ENCODE measurements at places on chromosomes 5 and 9.

DNA sequence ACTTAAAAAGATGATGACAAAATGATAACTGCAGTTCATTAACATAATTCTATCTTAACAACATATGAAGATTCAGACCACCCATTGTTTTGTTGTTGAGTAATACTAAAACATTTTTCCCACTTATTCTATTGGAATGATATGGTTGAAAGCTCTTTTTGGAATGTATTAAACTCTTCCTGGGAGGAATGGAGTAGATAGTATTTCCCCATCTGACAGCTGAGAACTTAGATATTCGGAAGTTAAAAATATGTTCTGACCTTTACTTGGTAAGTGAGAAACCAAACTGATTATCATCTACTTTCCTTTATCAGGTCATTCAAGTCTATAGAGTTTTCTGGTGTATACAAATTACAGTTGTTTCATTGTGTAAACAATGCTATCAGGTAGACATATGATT, 452.9 kb downstream of the CSNK1G3 start:
- no peak for DNase-seq

GRCh38 chr5:114018186-114018585, 343.7 kb upstream of the KCNN2 start:
- DNase-seq, result no peak

DNA sequence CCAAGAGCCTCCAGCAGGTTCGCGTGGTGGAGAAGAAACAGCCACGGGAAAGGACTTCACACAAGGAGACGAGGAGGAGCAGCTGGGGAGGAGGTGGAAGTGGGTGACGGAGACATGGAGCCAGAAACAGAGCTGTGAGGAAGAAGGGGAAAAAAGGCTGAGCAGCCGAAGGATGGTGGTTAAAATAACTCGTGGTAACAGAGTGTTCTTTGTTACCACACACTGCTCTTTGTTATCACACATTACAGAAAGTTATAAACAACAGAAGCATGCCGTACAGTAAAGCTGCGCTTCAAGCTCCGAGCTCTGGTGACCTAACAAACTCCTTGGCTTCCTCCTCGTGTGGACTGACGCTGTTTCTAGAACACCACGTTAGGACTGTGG, 215.4 kb downstream of the GLIS3 start:
- no peak for DNase-seq

- DNase-seq, result no peak
These were observed 46.6 kb upstream of the GNPDA1 start for GRCh38 chr5:142059304-142059940.

DNA sequence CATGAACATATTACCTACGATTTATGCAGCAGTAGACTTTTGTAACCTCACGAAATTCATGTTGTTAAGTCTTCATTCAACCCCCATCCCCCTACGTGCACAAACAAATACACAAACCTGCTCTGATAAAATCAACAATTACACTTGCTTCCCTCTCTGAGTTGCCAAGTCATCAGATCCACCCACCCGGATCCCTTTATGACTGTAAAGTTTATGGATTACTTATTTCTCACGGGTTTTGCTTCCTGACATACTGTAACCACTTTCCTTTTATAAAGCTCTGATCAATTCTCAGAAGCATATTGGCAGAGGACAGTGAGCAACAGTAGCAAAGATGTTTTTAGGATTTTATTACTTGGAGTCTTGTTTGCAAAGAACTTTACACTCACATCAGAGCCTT, 70.5 kb downstream of the MLLT3 start:
- no peak for DNase-seq

DNA sequence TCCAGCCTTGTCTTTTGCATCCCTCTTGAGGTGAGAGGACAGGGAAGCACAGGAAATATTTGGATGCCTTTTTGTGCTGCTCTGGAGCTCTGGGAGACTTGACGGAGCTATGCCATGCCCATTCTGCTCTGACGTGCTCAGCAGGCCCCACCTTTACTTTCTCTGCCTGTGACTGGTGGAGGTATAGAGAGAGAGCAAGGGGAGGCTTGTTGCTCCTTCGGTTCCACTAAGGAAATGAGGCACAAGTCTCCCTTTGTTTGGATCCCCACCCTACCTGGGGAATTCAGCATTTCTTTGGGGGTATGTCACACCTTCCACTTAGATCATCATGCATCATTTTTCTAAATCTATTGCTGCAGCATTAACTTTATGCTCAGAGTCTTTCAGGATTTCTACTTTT, 121.8 kb upstream of the CNTLN start:
- no peak for DNase-seq

DNA sequence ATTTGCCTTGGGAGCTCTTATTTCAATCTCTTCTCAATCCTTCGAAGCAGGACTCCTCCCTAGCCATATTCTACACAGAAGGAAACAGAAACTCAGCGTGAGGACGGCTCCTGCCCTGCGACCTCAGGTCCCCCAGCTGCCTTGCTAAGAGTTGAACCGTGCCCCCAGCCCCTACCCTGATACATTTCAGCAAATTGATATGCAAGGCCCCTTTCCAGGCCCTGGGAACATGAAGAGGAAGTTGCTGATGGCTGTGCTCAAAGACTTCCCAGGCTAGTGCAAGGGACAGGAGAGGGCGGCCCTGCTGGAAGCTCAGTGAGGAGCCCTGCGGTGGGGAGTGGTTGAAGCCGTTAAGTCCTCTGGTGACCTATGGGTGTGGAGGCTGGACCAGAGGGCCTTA, 41.5 kb downstream of the BOD1 start:
- no peak for DNase-seq

- no peak for DNase-seq
These were observed 57.7 kb downstream of the LMX1B start for GRCh38 chr9:126671381-126671831.

GRCh38 chr9:73869264-73869663, 627.9 kb upstream of the RORB start:
- DNase-seq, result peak; percentile 0

- no peak for DNase-seq
These were observed 184.4 kb downstream of the ISL1 start for GRCh38 chr5:51567636-51568035.

GRCh38 chr5:132471151-132471907, 19.2 kb downstream of the IRF1 start:
- no peak for DNase-seq

DNA sequence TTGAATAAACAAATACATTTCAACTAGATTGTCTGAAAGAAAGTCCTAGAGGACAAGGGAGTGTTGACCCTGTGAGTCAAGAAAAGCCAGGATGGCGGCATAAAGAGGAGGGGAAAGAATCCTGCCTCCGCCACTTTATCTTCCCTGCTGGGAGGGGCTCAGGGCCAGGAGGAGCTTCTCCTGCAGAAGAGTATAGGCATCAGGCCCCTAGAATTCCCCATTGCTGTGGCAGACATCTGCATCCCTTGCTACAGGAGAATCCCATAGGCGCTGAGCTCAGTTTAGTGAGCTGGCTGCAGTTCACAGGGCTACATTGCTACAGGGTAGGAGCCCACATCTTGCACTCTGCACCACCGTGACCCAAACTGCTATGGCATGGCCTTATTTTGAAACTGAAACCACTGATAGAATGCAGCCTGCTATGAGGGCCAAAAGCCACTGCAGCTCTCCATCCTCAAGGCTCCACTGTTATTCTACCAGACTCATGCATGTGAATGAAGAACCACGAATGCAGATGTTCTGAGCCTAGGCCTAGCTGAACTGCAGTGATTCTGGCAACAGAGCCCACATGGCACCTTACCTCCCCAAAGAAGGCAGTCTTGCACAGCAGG, 941.4 kb upstream of the CTNND2 start:
- DNase-seq, result no peak

GRCh38 chr9:6680797-6681146, 35.2 kb upstream of the GLDC start:
- DNase-seq, result peak; percentile 36

- no peak for DNase-seq
These were observed 6.7 kb downstream of the EPB41L4A start for GRCh38 chr5:112412346-112412745.

DNA sequence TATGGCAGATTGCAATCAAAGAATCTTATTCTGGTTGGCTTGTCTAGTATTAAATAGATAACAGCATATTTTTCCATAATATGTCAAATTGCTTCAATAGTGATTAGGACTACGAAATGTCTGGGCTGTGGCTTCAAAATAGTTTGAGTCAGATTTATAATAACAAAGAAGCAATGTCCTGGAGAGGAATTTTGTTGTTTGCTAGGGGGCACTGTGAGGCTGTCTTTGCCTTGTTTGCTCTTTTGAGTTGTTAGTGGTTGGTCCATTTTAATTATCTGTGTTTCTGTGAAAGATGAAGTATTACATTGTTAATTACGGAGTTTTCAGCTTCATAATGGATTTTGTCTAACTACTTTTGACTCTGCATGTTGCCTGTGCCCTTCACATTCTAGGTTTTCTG, 713.6 kb downstream of the TLE4 start:
- no peak for DNase-seq

DNA sequence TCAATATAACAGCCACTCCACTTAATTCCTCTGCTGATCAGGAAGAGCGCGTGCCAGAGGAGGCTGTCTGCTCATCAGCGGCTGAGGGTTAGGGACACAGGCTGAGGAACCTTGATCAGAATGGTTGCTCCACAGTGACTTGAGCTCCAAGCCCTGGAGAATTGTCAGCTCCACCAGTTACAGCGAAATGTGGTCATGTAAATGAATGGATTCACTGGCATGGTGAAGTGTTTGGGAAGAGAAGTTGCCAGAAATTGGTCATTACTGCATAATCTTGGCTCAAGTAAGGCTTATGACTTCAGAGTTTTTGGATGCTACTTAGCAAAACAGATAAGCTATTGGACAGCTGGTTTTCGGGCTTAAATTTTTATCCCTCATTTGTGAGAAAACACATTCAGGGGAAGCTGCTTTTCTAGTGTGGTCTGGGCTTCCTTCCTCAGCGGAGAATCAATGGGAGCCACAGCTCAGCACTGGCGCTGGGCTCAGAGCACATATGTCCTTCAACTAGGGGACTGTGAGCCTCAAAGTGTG, 65.0 kb downstream of the PRRT1B start:
- DNase-seq, result no peak

- DNase-seq, result no peak
These were observed 834.9 kb upstream of the ZNF608 start for GRCh38 chr5:125581311-125581710.

GRCh38 chr5:144659634-144660227, 489.1 kb downstream of the KCTD16 start:
- no peak for DNase-seq

DNA sequence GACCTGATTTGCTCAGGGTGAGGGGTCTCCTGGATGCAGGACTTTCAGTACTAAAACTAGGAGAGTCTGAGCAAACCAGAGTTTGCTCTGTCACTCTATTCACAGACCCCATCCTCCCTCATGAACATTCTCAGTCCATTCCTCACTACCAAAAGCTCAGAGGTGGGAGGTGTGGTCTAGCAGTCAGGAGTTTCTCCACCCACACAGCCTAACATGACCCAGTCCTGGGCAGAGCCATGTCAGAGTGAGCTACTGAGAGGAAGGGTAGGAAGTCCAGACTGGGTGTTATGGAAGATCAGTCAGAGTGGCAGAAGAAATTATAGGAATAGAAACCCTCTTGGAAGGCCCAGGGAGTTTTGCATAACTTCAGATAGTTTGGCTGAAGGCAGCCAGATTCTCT, 113.3 kb upstream of the GRAMD2B start:
- no peak for DNase-seq

DNA sequence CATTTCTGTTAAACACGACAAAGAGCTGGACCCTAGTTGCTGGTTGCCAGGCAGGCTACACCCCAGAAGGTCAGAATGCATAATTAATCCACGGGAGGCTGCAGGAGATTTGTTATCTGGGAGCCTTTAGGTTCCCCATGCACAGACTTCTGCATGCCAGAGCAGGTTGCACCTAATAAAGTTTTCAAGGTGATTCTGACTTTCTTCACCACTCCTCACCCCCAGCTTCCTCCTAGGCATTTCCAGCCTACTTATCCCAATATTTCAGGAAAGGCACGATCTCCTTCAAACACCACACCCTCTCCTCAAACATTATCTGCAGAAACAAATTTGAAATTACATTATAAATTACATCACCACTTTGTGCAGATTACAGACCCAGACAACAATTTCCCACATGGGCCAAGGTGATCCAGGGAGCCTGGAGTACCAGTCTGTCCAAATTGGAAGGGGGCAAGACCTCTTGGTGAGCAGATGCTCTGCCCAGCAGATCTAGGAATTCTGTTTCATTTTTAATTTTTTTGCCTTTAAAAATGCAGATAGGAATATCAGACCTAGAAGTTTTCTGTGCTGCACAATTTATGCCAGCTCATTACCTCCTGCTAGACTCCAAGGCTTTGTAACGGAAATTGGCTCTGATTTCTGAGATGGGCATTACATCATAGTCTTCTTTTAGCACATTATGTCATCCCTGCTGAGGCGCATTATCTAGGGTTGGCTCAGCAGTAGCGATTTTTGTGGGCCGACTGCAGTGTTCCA, 363.4 kb upstream of the SLC30A5 start:
- DNase-seq, result no peak

- DNase-seq, result no peak
These were observed 287.0 kb downstream of the GAS1 start for GRCh38 chr9:86660146-86660943.

DNA sequence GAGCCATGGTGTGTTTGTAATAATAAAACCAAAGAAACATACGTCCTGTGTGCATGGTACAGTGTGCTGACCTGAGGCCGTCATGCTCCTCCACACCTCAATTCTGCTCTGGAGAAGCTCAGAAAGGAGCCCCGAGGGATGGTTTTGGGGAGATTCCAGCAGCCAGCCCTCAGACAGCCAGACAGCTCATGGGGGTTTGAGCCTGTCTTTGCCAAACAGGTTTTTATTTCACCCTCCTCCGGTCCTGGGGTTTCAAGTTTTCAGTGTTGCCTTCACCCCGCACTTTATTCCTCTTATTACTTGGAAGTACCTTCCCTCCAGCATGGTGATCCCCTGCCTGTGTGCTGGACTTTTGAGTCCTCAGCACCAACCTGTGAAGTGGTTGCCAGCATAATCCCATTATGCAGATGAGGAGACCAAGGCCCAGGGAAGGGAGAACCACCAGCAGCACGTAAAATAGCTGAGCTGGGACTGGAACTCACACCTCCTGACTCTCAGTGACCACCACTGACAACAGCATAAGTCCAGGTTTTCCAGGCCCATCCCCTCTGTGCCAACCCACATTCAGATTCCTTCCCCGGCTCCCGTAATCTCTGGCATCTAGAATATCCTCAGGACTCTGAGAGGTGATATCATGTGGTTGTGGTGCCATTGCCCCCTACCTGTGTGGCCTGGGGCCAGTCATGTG, 35.1 kb downstream of the TGFBI start:
- DNase-seq, result no peak

DNA sequence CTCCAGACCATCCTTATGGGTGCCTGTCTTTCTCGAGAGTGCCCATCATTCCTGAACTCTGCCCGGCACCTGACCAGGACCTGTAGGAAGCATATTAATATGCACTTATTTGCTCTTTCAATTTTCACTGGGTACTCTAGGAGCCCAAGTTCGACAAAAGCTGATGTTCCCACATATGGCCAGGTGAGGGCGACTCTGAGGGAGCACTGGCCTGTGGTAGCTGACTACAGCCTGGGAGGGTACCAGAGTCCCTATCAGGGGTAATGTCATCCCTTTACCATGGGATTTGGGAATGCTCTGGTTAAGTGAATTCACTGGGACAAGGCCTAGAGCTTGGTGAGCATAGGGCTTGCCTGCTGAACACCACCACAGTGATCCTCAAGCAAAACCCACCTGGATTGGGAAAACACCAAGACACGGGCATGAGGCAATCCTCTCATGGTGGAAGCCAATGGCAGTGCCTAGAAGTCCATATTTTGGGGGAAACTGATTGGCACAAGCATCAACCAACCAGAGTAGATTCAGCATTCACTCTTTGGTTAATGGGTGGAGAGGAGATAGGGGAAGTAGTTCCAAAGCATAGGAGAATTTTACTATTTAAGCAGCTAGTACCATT, 112.2 kb downstream of the MTX3 start:
- no peak for DNase-seq

All from stimulated activated CD8-positive, alpha-beta memory T cell treated with anti-CD3 and anti-CD28 coated beads, Interleukin-2, amount 100 ng/mL, for 1 hour (primary cell).